ENCODE measurements at places on chromosomes 7 and 10.
A peak's percentile ranks its signal among the peaks of the same experiment; 100 is the strongest.

DNA sequence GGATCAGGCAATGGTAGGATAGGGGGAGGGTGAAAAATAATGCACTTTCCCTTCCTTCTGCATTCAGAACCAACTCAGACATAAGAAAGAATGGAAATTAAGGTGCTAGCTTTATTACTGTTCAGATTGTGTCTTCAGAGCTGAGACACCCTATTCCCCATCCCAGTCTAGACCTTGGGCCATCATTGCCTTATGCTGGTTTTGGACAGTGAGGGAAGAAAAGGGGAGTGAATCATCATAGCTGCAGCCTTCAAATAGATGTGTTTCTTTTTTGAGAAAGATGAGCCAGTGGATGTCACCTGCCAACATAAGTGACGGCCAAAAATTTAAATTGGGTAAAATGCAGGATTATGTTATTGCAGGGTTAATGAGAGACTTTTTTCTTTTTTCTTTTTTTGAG is 27.0 kb upstream of the TOMM7 start:
- no peak for DNase-seq

- peak; percentile 70 for DNase-seq
Measured at GRCh38 chr10:5944389-5945189, 32.8 kb downstream of the IL15RA start.

GRCh38 chr10:63713191-63714144 is 192.3 kb downstream of the REEP3 start:
- peak; percentile 52 for DNase-seq

DNA sequence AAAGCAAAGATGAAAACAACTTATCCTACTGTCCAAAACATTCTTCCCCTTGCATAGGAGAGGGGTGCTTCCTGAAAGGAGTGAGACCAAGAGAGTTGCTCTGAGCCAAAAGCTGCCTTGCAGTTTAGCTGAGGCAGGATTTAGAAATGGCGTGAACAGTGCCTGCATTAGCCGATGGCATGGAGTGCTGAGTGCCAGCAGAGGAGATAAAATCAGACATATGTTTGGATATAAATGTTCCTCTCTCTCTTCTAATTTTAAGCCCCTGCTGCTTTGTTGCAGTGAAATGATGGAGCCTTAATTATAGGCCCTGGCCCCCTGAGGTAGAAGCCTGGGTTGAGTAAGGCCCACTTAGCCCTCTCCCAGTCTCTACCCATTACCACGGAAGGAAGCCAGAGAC is 7.1 kb downstream of the LRRC4 start:
- no peak for DNase-seq

GRCh38 chr7:112224186-112224585 is 17.7 kb downstream of the ZNF277 start:
- DNase-seq = no peak

DNA sequence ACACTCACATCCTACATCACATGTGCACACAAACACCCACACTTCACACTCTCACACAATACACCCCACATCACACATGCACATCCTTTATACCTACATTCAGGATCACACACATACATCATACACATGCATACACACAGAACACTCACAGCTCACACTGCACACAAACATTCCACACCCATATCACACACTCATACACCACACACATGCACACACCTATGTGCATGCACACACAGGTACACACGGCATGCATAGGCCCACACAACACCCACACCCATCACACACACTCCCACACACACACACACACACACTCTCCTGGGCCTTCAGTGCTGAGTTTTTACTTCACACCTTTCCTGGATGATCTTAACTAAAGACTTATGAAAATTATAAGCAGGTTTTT is 220.5 kb downstream of the DNAJB6 start:
- no peak for DNase-seq

DNA sequence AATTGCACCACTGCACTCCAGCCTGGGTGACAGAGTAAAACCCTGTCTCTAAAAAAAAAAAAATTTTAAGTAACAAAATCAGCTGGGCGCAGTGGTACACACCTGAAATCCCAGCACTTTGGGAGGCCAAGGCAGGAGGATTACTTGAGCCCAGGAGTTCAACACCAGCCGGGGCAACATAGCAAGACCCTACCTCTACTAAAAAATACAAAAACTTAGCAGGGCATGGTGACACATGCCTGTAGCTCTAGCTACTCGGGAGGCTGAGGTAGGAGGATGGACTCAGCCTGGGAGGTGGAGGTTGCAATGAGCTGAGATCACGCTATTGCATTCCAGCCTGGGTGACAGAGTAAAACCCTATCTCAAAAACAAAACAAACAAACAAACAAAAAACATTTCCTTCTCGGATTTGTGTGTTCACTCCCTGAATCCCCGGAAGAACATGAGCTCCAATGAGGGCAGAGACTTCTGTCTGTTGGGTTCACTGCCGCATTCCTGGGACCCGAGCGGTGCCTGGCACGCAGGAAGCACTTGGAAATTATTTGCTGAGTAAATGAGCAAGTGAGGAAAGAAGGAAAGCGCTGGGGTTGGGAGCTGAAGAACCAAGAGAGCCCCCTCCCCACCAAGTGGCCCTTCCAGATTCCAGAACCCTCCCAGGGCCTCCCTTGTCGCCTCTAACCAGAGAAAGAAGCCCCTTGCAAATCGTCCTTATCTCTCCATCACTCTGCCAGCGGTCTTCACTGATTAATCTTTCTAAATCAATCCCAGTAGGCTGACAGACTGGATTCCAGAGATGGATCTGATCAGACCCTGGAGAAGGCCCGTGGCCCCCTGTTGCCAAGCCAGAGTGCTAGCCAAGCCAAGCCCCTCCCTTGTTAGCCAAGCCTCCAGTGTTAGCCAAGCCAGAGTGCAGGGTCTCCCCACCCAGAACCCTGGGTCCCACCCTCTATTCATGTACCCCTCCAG is 6.2 kb downstream of the TNRC18 start:
- no peak for DNase-seq

- DNase-seq = no peak
Measured at GRCh38 chr10:111739125-111739873, 444.3 kb downstream of the GPAM start.

DNA sequence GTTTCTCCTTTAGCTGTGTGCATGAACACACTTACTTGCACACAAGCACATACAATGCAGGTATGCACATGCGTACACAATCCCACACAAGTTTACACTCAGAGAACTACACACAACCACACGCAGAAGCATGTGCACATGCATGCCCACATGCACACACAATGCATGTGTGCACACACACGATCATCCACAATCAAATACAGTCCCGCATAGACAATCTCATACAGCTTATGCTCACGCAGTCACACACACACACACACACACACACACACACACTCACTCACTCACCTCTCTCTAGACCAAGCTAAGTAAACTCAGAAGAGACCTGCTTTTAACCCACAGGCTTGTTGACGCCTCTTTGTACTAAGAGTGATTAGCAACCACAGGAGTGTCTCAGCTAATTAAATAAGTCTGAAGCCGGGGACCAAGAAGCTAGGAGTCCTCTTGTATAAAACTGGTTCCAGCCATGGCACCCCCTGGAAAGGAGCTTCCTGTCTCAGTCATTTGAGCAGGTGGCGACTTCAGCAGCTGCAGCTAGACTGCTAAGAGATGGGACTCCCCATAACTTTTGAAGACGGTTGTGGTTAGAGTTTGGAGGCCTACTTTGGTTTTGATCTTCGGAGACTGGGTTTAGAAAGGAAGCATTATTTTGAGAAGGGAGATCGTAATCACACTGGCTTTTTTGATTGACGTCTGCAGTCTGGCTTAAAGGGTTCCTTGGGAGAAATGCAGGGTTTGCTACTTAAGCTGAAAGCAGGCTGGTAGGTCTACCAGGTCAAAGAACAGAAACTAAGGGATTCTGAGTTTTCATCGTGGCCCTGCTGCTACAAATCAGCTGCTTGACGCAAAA is 82.3 kb upstream of the ADRB1 start:
- no peak for DNase-seq

GRCh38 chr10:79449181-79450146 is 4.0 kb upstream of the ZCCHC24 start:
- no peak for DNase-seq

GRCh38 chr10:129728246-129728820 is 235.7 kb downstream of the EBF3 start:
- no peak for DNase-seq

DNA sequence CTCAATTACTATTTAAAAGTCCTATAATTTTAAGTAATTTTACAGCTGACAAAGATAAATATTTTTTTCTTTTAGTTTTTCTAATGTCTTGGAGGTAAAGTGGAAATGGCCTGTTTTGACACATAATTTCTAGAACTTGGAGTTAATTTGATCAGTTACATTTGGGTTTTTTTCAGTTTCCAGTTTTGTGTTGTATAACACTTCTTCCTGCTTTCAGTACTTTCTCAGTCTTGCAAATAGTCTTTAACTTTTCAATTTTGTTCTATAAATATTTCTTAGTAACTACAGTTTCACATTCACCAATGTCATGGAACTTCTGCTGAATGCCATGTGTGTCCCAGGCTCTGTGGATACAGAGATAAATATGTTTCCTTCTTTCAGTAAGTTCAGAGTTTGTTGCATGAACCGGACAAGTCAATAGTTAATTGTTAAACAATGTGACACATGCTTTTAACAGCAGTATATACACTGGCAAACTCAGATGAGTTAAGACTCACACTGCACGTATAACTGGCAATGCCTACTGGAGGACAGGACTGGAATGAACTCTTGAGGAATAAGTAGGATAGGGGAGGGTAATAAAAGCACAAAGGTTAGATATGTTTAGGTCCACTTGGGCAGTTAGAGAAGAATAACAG is 4.6 kb downstream of the SHOC2 start:
- peak; percentile 46 for DNase-seq

DNA sequence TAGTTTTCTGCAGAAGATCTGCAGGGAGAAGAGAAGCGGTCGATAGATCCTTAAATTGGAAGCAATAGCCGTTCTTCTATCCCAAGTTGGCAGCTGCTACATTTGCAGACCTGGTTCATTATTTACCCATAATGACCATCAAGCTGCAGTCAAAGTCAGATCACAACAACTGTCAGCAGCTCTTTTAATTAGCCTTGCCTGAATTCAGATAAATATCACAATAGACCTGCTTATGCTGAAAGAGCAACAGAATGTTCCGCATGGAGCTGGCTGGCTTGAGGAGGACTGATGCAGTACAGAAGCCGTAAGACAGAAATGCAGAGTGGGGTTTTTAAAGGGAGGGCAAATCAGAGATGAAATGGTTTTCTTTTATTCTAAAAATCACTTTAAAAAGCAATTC is 109.4 kb downstream of the HIBADH start:
- DNase-seq = no peak

DNA sequence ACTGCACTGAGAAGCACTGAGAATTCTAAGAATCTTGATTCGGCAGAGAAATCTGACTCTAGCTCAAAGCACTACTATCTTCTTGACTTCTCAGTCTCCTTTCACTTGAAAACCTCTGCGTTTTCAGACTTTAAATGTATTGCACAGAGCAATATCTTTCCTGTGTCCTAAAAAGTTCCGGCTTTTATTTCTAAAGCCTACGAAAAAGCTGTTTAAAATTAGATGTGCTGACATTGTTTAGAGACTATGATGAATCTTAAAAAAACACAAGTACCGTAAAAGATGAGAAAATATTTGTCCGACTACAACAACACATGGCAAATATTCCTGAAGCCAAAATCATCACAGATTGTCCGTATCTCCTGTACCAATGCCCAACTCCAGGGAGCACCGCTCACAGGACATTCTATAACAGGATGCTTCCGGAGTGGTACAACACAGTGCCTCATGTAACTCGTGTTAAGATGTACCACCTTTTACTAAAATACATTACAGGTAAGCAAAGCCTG is 136.9 kb downstream of the CUBN start:
- DNase-seq = no peak

DNA sequence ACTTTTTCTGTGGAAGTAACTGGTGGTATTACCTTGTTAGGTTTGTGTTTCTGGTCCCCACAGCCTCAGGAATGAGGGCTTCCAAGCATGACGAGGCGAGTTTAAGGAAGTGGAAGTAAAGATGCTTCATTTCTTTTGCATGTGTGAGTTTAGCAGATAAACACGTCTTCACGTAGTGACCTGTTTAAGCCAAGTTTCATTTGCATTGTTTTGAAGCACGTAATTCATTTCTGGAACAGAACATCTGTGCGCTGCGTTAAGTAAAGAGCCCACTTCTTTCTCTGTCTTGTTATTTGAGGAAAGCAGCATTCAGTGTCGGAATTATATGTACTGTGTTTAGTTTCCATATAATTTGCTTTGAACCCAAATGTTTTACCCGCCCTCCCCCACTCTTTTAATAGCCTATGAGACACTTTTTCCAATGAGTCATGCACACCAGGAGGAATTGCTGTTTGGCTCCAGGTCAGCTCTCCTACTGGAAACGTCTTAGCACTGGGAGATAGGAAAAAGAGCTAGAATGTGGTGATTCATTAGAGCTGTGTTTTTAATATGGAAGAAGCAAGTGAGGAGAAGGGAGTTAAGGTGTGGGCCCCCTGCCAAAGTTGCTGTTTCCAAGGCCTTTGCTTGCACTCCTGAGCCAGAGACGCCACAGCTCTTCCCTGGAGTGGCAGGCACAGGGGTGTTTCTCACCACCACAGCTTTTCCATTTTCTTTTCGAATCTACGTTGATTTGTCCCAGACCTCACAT is 36.7 kb downstream of the BTBD16 start:
- DNase-seq = peak; percentile 95

- DNase-seq = peak; percentile 67
Measured at GRCh38 chr10:22321156-22321923, 441 bp downstream of the BMI1 start.

GRCh38 chr7:152872061-152872744 is 112.7 kb downstream of the ACTR3B start:
- DNase-seq = no peak

DNA sequence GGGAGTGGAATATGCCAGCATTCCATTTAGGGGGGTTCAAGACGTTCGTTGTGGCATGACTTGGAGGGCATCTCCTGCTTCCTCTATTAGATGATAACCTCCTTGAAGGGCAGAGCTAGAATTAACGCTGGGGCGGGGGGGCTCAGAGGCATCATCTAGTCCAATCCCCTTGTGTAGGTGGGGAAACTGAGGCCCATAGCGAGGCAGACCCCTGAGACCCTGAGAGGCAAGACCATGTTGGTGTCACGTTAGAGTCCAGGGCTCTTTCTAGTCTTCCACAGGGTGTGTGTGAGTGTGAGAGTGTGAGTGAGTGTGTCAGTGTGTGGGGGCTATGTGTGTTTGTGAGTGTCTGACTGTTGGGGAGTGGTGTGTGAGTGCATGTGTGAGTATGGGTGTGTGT is 29.3 kb upstream of the NUB1 start:
- DNase-seq = no peak

- DNase-seq = no peak
Measured at GRCh38 chr7:3416453-3416852, 115.4 kb downstream of the SDK1 start.

GRCh38 chr7:95691464-95691863 is 80.9 kb upstream of the DYNC1I1 start:
- DNase-seq = no peak

DNA sequence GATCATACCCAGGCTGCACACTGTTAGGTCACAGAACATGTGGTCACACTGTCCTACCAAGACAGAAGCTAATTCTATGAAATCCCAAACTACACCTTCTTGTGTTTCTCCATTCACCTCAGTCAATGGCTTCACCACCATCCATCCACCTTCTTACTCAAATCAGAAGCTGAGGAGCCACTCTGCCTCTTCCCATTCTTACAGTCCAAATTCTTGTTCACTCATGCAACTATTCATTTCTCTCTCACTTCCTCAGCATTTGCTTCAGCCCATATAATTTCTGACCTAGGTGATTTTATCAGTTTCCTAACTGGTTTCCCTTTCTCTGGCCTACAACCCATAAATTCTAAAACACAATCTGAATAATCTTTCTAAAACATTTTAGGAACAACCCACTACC is 229.2 kb downstream of the LRRN3 start:
- DNase-seq = no peak
